ENCODE measurements at places on chromosomes 16 and 17.
A peak's percentile ranks its signal among the peaks of the same experiment; 100 is the strongest.

- H3K36me3 ChIP-seq: peaks cover 9% of the 10 kb centered on the region
- no peak overlapping the region for H3K4me3 ChIP-seq
- DNase-seq: peak; percentile 81
- H3K27me3 ChIP-seq: no peaks in the 10 kb centered on the region
- no peak overlapping the region for H3K27ac ChIP-seq
Measured at GRCh38 chr17:82424001-82424862, 5.8 kb upstream of the OGFOD3 start.

GRCh38 chr16:9035996-9036395 is 55.4 kb upstream of the HAPSTR1 start:
- no peak overlapping the region for H3K27ac ChIP-seq
- no peak for DNase-seq
- H3K4me1 ChIP-seq: no peaks in the 10 kb centered on the region
- H3K27me3 ChIP-seq: no peaks in the 10 kb centered on the region

- H3K27me3 ChIP-seq: no peaks in the 10 kb centered on the region
- H3K27ac ChIP-seq: no peak overlapping the region
- H3K36me3 ChIP-seq: no peaks in the 10 kb centered on the region
- H3K4me1 ChIP-seq: no peaks in the 10 kb centered on the region
- no peak overlapping the region for H3K4me3 ChIP-seq
Measured at GRCh38 chr16:31002250-31002700, 8.2 kb downstream of the STX1B start.

DNA sequence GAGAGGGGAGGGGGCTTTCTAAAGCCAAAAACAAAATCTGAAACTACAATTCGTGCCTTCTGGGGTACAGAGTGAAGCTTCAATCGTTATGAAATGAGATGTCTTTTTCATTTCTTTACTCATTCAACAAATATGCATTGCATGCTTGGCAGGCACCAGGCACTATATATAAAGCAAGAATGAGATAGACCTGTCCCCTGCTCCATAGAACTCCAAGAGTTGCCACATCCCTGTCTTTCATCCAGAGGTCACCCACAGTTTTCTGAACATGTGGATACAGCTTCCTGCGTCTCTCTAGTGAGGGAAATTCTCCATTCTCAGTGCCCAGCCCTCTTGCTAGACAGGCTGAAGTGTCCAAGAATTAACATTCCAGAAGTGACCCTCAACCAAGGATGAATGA is 343.2 kb upstream of the MAF start:
- no peak overlapping the region for H3K27ac ChIP-seq
- H3K4me3 ChIP-seq: no peak overlapping the region
- no peaks in the 10 kb centered on the region for H3K36me3 ChIP-seq
- DNase-seq: no peak
- H3K27me3 ChIP-seq: no peaks in the 10 kb centered on the region

- no peak for DNase-seq
- no peaks in the 10 kb centered on the region for H3K4me1 ChIP-seq
Measured at GRCh38 chr16:54817940-54818574, 112.6 kb upstream of the IRX5 start.

- H3K27ac ChIP-seq: no peak overlapping the region
- H3K4me3 ChIP-seq: no peak overlapping the region
- peaks cover 2% of the 10 kb centered on the region for H3K27me3 ChIP-seq
- no peak for DNase-seq
- H3K4me1 ChIP-seq: peaks cover 6% of the 10 kb centered on the region
- H3K36me3 ChIP-seq: no peaks in the 10 kb centered on the region
Measured at GRCh38 chr17:74956093-74956492, 16.5 kb downstream of the HID1 start.

- H3K27me3 ChIP-seq: no peaks in the 10 kb centered on the region
- no peaks in the 10 kb centered on the region for H3K36me3 ChIP-seq
- H3K4me3 ChIP-seq: no peak overlapping the region
- H3K27ac ChIP-seq: no peak overlapping the region
- H3K4me1 ChIP-seq: no peaks in the 10 kb centered on the region
Measured at GRCh38 chr16:59543641-59544040, 809.5 kb upstream of the GOT2 start.

- no peak overlapping the region for H3K27ac ChIP-seq
- no peak overlapping the region for H3K4me3 ChIP-seq
- H3K36me3 ChIP-seq: no peaks in the 10 kb centered on the region
- H3K27me3 ChIP-seq: no peaks in the 10 kb centered on the region
- peaks cover 5% of the 10 kb centered on the region for H3K4me1 ChIP-seq
Measured at GRCh38 chr16:72985148-72985941, 62.6 kb downstream of the ZFHX3 start.

GRCh38 chr17:15422392-15422965 is 44.9 kb downstream of the CDRT4 start:
- DNase-seq: no peak
- H3K4me3 ChIP-seq: no peak overlapping the region
- no peak overlapping the region for H3K27ac ChIP-seq
- H3K27me3 ChIP-seq: no peaks in the 10 kb centered on the region
- H3K36me3 ChIP-seq: no peaks in the 10 kb centered on the region
- H3K4me1 ChIP-seq: no peaks in the 10 kb centered on the region

DNA sequence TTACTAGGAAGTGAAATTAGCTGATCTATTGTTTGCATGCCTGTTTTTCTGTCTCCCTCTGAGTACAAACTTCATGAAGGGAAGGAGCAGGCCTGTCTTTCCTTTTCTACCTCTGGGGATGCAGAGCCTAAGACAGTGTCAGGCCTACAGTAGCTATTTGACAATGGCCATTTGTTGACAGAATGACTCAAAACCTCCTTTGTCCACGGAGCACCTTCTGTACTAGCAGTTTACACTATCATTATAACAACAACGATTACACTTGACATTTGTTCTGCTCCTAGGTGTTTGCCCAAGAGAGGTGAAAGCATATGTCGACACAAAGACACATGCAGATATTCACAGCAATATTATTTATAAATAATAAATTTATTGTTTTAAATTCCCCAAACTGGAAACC is 132.3 kb upstream of the IRX3 start:
- H3K27me3 ChIP-seq: peaks cover 12% of the 10 kb centered on the region
- no peaks in the 10 kb centered on the region for H3K4me1 ChIP-seq
- no peak overlapping the region for H3K27ac ChIP-seq
- H3K4me3 ChIP-seq: no peak overlapping the region

- no peak overlapping the region for H3K4me3 ChIP-seq
- H3K27me3 ChIP-seq: peaks cover 6% of the 10 kb centered on the region
- H3K4me1 ChIP-seq: no peaks in the 10 kb centered on the region
- no peak for DNase-seq
- H3K36me3 ChIP-seq: no peaks in the 10 kb centered on the region
- H3K27ac ChIP-seq: no peak overlapping the region
Measured at GRCh38 chr16:73354434-73354833, 306.5 kb upstream of the ZFHX3 start.

DNA sequence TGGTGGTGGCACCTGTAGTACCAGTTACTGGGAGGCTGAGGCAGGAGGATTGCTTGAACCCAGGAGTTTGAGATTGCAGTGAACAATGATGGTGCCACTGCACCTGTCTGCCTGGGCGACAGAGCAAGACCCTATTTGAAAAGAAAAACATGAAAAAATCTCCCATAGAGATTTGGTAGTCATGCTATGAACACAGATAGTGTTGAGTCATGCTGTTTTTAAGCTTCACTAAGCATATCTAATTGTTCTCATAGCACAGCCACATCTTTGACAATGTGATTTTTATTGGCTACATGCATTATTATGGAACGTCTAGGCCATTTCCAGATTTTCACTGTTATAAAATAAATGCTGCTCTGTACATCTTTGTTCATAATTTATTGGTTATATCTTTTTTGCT is 6.0 kb downstream of the IL34 start:
- no peak for DNase-seq
- no peaks in the 10 kb centered on the region for H3K36me3 ChIP-seq
- H3K27ac ChIP-seq: no peak overlapping the region

GRCh38 chr16:4935241-4935855 is 1.6 kb downstream of the PPL start:
- H3K36me3 ChIP-seq: no peaks in the 10 kb centered on the region
- H3K4me3 ChIP-seq: no peak overlapping the region
- peaks cover 14% of the 10 kb centered on the region for H3K4me1 ChIP-seq

GRCh38 chr17:79497777-79498348 is 113.0 kb downstream of the RBFOX3 start:
- peaks cover 2% of the 10 kb centered on the region for H3K27me3 ChIP-seq
- DNase-seq: no peak
- no peaks in the 10 kb centered on the region for H3K4me1 ChIP-seq
- no peak overlapping the region for H3K27ac ChIP-seq

- no peak overlapping the region for H3K27ac ChIP-seq
- peaks cover 26% of the 10 kb centered on the region for H3K4me1 ChIP-seq
- no peak overlapping the region for H3K4me3 ChIP-seq
Measured at GRCh38 chr17:47998044-47998443, 27.1 kb downstream of the CDK5RAP3 start.

DNA sequence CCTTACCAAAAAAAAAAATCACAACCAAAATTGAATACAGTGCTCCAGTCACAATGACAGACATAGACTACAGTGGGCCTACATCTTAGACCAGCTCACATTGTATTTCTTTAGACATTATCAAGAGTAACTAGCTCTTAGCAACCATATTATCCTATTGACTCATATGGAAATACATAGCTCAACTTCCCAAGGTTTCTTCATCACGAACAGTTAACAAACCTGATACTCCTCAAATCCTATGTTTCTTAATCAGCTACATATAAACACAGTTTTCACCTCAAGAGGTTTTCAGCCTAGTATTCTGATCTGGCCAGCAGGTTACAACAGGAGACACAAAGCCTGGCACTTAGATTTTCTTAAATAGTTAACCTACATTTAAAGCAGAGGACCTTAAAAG is 29.7 kb downstream of the CMC2 start:
- H3K27ac ChIP-seq: no peak overlapping the region
- peaks cover 13% of the 10 kb centered on the region for H3K4me1 ChIP-seq
- DNase-seq: no peak
- no peak overlapping the region for H3K4me3 ChIP-seq
- H3K27me3 ChIP-seq: no peaks in the 10 kb centered on the region

DNA sequence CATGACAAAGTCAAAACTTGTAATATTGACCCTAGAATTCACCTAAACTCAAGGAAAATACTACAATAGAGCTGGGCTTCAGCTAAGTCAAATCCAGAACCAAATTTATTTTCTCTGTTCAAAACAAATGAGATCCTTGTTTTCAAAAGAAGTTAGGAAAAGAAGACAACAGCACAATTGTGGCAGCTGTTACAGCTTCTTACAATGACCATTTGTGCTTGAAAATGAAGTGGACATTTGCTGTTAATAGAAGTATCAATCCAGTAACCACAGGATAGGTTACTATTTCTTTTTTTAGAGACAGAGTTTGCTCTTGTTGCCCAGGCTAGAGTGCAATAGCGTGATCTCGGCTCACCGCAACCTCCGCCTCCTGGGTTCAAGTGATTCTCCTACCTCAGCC is 44.4 kb downstream of the APPBP2 start:
- no peaks in the 10 kb centered on the region for H3K4me1 ChIP-seq
- no peak overlapping the region for H3K27ac ChIP-seq
- DNase-seq: no peak
- H3K27me3 ChIP-seq: no peaks in the 10 kb centered on the region

- peak within 1 kb of the TSS; percentile 68 for H3K4me3 ChIP-seq
- peak; percentile 91 for DNase-seq
- no peaks in the 10 kb centered on the region for H3K27me3 ChIP-seq
- H3K36me3 ChIP-seq: no peaks in the 10 kb centered on the region
Measured at GRCh38 chr17:28842282-28843012, at the start of gene FAM222B. Gene FAM222B (minus strand): TSS chr17:28842790. CDS start chr17:28766667, 76,123 bp downstream.

DNA sequence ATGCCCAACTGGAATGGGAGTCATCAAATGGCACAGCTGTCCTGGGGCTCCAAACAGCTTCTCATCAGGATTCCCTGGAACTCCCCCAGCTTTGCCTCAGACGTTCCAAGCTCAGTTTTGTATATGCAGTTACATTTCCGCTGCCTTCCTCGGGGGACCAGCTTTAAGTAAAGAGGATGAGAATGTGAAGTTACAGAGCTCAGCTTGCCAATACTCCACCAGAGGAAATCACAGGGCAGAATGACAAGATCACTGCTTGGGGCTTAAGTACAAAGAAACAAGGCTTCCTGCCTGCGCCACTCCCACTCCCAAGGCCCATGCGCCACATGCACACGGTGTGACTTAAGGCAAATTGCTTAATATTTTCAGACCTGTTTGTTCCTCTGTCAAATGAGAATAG is 272.4 kb upstream of the CDH11 start:
- DNase-seq: no peak
- no peaks in the 10 kb centered on the region for H3K4me1 ChIP-seq
- H3K27ac ChIP-seq: no peak overlapping the region
- no peaks in the 10 kb centered on the region for H3K27me3 ChIP-seq
- H3K36me3 ChIP-seq: no peaks in the 10 kb centered on the region
- H3K4me3 ChIP-seq: no peak overlapping the region

GRCh38 chr17:60167065-60167741 is 17.4 kb downstream of the CA4 start:
- H3K4me3 ChIP-seq: no peak overlapping the region
- DNase-seq: no peak
- no peaks in the 10 kb centered on the region for H3K36me3 ChIP-seq
- H3K4me1 ChIP-seq: peaks cover 17% of the 10 kb centered on the region

DNA sequence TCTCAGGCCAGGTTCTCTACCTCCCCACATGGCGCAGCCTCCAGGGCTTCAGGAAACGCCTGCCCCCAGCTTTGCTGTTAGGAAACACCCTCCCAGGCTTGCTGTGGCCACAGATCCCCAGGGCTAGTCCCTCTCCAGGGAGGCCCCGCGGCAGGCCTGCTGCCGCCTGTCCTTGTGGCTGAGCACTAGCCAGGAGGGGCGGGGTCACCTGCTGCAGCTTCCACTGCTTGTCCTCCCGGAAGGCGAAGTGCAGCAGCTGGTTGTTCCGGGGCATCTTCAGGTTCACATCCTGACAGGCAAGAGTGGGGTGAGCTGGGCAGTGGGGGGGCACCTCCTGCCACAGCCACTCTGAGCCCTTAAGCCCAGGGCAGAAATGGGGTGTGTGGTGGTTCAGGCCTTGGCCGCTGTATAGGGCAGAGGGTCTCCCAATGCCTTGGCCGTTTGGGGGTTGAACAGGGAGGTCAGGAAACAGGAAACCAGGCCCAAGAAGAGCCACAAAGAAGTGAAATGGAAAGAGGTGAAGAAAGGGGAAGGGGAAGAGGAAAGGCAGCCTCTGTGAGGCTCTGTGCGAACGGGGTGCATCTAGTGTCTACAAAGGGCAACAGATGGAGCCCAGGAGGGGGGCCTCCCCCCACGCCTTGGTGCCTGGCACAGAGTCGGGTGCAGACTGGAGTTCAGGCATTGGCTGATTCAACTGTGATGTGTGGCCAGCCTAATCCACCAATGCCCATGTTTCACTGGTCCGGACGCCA is 2.0 kb downstream of the ROGDI start:
- no peak overlapping the region for H3K27ac ChIP-seq
- DNase-seq: peak; percentile 48
- H3K4me1 ChIP-seq: peaks cover 23% of the 10 kb centered on the region
- no peaks in the 10 kb centered on the region for H3K27me3 ChIP-seq

DNA sequence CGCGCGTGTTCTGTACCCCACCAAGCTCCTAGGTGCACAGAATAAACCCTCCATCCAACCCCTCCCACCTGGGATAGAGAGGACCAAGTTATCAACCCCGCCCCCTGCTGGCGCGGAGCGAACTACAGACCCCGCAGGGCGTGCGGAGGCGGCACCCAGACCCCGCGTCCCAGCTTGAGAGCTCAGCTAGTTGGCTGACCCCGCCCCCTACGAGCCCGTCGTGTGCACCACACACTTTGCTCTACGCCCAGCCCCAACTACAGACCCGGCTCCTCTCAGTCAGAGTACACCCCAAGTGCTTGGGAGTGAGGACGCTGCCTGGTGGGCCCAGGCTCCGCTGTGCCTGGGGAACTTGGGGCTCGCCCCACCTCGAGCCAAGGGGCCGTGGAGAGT is 1.5 kb downstream of the GRIN2A start:
- H3K4me1 ChIP-seq: peaks cover 25% of the 10 kb centered on the region
- DNase-seq: peak; percentile 55
- no peaks in the 10 kb centered on the region for H3K36me3 ChIP-seq
